ENCODE measurements at places on chromosomes 6 and 20.

DNA sequence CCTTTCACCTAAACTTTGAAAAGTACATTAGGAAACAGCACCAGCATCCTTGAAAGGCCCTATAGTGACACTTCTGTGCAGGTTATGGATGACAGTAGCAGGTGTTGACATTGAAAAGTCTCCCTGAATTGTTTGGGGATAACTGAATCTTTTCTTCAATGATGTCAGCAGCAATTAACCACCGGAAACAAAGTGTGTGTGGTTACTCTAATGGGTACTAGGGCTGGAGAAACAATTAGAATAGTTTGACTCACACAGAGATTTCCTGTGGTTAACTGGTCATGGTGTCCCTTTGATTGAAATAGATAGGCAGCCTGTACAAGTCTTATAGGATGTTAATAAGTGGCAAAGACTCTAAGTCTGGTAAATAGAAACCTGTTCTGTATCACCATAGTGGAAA is 189.1 kb downstream of the TBX18 start:
- DNase-seq, result no peak

DNA sequence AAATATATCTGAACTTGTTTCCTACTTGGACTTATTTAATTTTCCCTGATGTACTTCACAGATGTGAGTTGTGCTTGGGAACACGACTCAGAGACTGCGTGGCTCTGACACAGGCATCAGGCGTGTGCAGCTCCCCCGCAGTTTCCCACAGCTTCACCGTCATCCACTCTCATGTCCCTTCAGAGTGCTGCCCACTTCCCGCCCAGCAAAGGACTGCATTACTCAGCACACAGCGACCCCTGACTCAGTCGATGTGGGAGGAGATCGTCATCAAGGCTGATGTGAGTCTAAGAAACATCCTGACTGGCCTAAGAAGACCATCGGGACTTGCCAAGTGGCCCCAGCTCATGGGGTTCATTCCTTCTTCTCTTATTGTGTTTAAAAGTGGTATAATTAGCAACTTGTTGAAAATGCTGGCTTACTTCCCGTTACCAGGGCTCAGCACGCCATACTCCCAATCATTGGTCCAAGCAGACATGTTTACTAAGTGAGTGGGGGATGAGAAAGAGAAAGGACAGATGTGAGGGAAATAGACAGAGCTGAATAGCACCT is 539.4 kb upstream of the JARID2 start:
- no peak for DNase-seq

DNA sequence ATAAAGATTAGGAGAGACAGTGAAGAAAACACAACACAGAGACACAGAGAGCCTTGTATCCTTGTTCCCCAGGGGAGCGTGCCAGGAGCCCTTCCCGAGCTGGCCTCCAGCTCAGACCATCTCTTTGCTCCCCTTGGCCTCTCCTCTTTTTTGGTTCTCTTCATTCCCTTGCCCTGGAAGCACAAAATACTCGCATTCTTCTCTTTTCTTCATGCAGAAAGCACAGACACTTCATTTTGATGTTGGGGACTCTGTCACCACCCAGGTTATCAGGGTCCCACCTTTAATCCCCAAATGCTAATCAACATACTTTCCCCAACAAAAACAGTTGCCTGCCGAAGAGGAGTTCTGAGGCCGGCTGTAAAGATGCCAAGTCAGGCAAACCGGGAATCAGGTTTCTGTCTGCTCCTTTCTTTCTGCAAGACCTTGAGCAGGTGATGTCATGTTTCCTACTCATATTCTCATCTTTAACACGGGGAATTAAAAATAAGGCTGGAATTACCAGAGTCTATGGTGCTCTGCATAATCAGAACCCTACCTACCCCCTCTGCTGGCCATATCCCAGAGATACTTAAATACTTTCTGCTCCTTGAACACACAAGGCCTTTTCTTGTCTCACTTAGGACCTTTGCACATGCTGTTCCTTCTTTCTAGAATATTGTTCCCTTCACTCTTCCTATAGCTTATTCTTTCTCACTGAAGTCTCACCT is 21.7 kb downstream of the TGM6 start:
- no peak for DNase-seq

DNA sequence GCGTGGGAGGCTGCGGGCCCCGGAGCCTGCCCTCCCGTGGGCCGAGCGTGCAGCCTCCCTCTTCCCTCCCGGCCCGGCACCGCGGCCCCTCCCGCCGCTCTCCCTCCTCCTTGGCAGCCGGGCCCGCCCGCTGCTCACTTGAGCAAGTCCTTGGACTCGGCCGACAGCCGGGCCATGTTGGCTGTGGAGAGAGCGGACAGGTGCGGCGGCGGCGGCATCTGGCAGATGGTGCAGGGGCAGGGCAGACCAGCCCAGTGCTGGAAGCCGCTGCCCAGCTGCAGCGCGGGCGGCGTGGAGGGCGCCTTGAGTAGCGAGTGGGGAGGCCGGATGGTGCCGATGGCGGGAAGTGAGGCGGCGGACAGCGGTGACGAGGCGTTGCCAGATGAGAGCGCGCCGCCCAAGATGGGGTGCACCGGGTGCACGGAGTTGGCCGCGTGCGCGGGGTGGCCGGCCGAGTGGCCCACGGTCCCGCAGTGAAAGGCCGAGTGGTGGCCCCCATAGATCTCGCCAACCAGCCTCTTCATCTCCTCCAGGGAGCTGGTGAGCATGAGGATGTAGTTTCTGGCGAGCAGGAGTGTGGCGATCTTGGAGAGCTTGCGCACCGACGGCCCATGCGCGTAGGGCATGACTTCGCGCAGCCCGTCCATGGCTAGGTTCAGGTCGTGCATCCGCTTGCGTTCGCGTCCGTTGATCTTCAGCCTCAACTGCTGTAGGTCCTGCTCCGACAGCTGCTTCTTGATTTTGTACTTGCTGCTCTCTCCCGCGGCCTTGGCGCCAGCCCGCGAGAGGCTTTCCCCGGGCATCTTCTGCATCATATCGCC is 766 bp downstream of the OLIG3 start:
- DNase-seq, result no peak

- DNase-seq, result no peak
Observed at GRCh38 chr6:38164671-38165108, 345.2 kb downstream of the ZFAND3 start.

DNA sequence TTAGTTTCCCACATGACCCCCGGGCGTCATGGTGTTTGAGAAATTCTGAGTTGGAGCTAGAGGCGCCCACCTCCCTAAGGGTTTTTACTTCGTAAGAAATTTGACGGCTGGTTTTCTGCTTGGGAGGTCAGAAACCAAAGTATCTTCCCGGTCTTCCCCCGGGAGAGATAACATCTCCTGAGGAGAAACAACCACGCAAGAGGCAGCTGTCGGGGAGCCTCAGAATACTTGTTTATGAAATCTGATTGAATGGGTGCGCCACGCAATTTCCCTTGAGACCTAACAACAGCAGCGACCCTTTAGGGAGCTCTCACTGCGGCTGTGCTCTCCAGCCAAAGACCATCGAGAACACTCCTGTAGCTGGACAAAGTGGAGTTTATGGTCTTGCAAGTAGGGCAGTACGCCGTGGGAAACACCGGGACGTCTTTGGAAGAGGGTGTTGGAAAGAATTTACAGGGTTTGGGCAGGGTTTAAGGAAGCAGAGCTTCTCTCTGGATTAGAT is 608 bp upstream of the EIF2S2 start:
- DNase-seq, result no peak

DNA sequence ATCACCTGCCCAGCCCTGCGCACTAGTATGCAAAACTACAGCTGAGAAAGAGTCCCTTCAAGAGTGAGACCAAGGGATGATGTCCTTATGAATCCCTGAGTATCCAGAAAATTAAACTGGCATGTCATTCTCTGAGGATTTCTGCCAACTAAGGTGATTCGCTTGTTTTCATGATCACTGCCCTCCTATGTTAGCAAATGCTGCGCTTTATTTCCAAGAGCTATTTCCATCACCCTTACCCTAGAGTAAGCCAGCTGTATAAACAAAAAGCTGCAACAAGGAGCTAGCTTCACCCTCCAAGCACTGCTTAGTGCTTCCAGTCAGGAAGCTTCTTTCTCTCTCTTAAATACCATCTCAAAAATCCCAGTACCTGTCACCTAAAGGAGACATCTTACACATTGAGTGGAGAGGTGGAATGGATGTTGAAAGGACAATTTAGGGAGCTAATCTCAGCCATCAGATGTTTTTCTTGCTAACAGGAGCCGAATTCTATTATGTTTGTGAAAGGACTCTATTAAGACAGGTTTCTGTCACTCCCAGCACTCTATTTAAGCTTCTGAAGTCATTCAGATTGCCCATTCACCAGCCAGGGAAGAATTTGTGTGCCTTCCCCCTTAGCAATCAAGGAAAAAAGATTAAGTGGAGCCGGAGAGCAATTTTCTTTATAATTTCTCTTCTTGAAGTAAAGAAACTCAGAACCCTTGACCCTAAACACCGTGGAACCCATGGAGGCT is 322.2 kb downstream of the NRN1 start:
- DNase-seq, result no peak

DNA sequence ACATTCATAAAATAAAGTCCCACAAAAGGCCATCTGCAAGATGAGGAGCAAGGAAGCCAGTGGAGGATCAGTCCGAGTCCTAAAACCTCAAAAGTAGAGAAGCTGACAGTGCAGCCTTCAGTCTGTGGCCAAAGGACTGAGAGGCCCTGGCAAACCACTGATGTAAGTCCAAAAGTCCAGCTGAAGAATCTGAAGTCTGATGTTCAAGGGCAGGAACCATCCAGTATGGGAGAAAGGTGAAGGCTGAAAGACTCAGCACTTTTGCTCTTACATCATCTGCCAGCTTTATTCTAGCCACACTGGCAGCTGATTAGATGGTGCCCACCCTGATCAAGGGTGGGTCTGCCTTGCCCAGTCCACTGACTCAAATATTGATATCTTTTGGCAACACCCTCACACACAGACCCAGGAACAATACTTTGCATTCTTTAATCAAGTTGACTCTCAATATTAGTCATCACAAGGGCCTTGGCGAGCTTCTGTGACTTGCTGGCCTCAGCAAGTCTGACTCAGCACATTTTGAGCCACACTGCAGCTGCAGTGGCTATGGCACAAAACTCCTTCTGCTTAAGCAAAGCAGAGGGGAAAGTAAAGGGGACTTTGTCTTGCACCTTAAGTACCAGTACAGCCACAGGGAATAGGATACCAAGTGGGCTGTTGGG is 1370.3 kb upstream of the CITED2 start:
- no peak for DNase-seq

GRCh38 chr20:15475483-15475882 is 1097.8 kb downstream of the KIF16B start:
- peak; percentile 24 for DNase-seq

GRCh38 chr20:63682384-63683139 is 13.9 kb upstream of the TNFRSF6B start:
- DNase-seq, result no peak

DNA sequence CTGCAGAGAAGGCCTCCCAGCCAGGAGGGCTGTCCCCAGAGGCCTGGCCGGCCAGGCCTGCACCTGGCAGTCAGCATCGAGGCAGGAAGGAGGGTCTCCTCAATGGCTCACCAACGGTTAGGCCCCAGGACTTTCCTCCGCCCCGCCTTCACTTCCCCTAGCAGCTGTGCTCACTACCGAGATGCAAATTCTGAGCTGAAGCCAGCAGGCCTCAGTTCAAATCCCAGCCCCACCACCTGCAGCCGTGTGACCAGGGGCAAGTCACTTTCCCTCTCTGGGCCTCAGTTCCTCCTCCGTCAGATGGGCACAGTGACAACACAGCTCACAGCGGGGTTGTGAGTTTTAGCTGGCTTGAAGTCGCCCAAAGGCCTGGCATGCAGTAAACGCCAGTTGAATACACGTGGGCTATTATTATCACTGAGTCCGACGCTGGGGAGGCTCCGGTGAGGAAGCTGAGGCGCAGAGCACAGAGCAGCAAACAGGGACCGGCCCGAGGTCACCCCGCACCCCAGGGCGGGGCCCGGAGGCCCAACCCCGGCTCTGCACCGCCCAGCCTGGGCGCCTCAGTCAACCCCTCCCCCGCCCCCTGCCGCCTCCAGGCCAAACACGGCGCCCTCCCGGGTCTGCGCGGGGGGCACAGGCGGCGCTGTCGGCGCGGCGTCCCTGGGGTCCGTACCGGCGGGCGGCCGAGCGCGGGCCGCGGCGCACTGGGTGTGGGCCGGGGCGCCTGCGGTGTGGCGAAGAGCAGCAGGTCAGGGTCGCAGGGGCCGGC is 671 bp downstream of the E2F1 start:
- DNase-seq, result no peak

DNA sequence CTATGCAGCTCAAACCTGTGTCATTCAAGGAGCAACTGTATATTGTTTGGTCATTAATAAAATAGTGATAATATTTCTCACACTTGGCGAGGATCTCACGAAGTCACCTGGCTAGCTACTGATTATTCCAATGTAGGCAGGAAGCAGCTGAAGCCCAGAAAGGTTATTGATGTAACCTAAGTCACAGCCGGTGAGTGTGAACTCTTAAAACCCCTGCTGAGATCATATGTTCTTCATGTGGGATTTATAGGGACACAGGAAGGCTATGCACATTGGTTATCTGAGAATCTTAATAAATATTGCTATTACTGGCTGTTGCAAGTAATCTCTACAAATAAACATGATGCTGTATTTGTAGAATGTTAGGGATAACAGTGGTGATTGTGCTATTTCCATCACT is 161.4 kb downstream of the TBC1D7 start:
- DNase-seq, result no peak
